ENCODE measurements at places on chromosomes 1 and 21.

DNA sequence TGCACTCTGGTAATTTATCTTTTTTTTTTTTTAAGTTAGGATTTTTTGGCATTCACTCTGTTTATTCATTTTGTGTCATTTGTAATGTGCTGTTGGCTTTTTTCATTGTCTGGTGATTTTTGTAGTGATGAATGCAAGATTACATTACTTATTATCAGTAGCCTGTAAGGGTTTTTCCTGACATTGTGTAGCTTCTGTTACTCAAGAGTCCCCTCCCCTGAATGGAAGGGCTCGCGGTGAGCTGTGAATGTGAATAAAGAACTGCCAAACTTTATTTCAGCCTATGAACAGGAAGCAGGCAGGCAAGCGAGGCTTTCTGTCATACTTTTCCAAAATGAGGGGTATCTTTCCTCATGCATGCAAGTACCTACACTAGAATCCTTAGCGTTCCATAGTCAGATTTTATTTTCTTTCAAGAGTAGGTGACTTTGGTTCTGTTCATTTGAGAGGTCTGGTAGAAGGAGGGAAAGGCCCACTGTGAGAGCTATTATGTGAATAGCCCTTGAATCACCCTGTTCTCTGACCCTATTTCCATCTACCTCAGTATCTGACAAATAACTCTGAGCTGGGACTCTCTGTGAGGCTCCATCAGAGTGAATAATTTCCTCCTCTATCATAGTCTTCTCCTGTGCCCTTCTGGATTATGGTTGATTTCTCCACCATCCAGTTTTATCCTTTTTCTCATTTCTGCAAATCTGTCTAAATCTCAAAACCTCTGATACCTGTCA, 114.0 kb downstream of the CD247 start:
- no peak for DNase-seq

DNA sequence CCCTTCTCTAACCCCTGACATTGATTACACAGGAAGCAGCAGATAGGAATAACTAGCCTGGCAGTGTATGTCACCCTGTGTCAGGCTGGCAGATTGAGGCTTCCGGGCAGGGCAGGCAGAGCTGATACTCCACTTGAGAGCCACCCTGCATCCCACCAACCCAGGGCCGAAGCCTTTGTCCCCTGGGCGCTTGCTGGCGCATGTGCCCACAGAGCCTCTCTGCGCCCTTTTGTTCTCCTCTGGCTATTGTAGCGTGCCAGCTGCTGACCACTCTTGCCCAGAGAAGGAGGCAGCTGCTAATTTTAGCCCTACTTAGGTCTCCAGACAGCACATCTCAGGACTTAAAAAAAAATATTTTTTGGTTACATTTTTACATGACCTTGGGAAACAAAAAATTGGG, 304.9 kb downstream of the HHAT start:
- no peak for DNase-seq

- no peak for DNase-seq
Observed at GRCh38 chr1:164443166-164443565, 115.8 kb upstream of the PBX1 start.

- no peak for DNase-seq
Observed at GRCh38 chr1:153253693-153254092, 5.8 kb upstream of the LORICRIN start.

GRCh38 chr1:204502241-204502640, 7.6 kb upstream of the PIK3C2B start:
- DNase-seq, result no peak

DNA sequence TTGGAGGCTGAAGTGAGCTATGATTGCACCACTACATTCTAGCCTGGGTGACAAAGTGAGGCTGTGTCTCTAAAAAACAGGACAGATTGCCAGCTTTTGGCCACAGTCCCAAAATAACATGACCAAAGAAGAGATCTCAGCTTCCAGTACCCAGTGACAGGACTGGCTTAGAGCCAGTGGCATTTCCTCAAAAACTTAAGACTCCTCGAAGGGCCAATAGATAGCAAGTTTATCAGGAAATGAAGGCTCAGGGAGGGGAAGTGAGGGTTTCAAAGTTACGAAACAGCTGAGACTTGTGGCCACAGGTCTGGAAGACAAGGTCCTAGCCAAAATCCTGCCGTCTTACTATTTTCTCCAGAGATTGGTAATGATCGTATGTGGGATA, 6.3 kb upstream of the TMEM39B start:
- peak; percentile 48 for DNase-seq

- no peak for DNase-seq
Observed at GRCh38 chr1:101330427-101331130, 93.8 kb downstream of the S1PR1 start.

- no peak for DNase-seq
Observed at GRCh38 chr1:111219557-111220286, 7.8 kb upstream of the CHI3L2 start.

GRCh38 chr1:44283524-44284173, 70.4 kb downstream of the DMAP1 start:
- DNase-seq, result no peak

GRCh38 chr1:217482356-217483102, 148.4 kb downstream of the GPATCH2 start:
- peak; percentile 35 for DNase-seq

DNA sequence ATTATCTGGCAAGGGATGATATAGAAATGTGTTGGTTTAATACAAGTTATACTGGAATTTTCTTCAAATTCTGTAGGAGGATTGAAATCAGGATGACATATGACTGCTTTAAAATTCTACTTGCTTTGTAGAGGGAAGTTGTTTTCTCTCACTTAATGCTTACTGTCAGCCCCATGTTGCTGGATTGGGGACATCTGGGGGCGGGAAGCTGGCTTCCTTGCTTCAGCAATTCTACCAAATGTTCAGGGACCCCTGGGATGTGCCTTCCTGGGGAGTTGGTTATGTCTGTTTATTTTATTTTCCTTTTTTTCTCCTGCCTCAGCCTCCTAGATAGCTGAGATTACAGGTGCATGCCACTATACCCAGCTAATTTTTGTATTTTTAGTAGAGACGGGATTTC, 63.5 kb downstream of the CNIH3 start:
- DNase-seq, result no peak

DNA sequence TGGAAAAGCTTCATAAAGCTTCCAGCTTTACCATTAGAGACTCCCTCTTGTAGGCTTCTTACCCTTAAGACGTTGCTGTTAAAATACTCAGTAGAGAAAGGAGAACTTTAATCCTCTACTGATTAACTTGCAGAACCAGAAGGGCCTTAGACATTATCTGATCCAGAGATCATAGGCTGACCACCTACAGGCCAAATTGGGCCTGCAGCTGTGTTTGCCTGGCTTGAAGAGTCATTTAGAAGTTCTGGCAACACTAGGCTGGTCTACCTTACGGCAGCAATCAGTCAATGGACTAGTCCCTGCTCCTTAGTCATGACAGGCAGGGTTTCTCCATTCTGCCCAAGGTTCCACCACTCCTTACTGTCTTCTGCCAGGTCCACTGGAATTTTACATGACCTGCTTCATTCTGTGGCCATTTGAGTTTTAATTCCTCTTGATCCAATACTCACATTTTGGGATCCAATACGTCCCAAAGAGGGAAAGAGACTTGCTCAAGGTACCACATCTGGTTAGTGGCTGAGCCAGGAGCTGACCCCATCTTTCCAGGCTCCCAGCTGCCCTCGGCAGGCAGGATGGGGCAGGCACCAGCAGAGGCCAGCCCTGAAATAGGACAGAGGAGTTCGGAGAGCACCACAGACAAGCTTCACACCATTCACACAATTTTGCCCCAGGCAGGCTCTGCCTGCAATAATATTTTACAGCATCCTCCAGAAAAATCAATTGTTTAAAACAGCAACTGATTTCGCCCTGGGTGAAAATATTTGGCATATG, 96.8 kb downstream of the TNR start:
- DNase-seq, result no peak

GRCh38 chr1:221648201-221648600, 93.7 kb downstream of the DUSP10 start:
- no peak for DNase-seq
